ENCODE measurements at places on chromosomes 12 and 14. TPM values are rescaled to one million over a fixed set of nuclear protein-coding genes. Genes with fewer than 3 reads are reported as not detected.

GRCh38 chr14:25017562-25017961, 32.4 kb downstream of the STXBP6 start:
- DNase-seq, result no peak

GRCh38 chr12:89162589-89163261, 189.6 kb downstream of the DUSP6 start:
- no peak for DNase-seq

Gene TEX22
- total RNA-seq, result 7.5 TPM

GRCh38 chr12:43015090-43015737, 425.7 kb upstream of the PRICKLE1 start:
- DNase-seq, result no peak

DNA sequence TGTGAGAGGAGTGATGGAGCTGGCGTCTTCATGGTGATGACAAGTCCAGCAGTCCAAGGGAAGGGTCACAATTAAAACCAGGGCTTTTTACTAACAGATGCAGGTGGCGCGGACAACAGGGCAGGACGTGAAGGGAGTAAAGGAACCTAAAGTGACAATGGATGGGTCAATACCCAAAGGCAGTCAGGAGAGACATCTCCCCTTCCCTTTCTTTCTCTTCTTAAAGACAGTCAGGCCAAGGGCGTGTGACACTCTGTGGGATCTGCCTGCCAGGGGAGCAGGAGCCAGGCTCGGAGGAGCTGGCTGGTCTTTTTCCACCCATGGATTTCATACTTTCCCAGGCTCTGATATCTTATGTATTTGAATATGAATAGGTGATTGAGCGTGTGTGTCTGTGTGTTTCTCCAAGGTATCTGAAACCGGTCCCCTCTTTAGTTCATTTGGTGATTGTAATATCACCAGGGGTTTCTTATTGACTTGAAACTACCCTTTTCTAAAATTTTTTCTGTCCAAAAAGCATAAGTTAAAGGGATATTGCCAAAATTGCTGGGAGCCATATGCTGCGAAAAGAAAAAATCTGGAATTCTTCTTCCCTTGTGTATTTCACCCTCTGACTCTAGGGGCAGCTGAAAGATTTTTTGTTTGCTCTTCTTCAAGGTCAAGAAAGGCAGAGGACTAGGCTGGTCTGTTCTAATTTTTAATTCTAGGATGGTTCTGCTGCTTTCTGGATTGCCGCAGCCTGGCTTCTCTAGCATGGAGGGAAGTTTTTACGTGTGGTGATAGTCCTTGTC, 61.8 kb downstream of the FBXL14 start:
- no peak for DNase-seq

GRCh38 chr14:23492618-23493272, 23.2 kb downstream of the NGDN start:
- no peak for DNase-seq

GRCh38 chr12:128859311-128859710, 6.0 kb downstream of the GLT1D1 start:
- no peak for DNase-seq

GRCh38 chr12:113845900-113846674, 120.0 kb downstream of the RBM19 start:
- DNase-seq, result no peak

DNA sequence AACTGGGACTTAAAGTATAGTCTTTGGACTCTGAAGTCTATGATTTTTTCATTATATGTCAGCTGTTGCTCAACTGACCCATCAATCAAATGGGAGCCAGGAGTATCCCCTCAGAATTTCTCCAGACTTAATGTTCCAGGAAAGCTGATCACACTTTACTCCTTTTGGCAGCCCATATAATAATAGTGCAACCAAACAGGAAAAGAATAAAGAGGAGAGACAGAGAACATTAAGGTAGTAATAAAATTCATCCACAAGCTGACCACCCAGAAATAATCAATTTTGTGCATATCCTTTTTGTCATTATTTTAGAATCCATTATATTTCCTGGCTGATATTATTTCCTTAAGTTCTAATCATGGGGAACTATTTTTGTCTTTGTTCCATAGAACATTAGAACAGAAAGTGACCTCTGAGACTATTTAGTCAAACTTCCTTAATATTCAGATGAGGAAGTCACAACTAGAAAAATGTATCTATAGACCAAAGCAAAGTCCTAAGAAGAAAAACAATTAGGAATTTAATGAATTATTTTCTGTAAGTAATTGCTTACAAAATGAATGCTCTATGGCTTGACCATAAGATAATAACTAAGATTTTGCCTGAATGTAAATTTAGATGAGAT, 238.1 kb upstream of the SEL1L start:
- DNase-seq, result no peak

- peak; percentile 70 for DNase-seq
Measured at GRCh38 chr12:32025906-32026305, 66.7 kb downstream of the RESF1 start.

DNA sequence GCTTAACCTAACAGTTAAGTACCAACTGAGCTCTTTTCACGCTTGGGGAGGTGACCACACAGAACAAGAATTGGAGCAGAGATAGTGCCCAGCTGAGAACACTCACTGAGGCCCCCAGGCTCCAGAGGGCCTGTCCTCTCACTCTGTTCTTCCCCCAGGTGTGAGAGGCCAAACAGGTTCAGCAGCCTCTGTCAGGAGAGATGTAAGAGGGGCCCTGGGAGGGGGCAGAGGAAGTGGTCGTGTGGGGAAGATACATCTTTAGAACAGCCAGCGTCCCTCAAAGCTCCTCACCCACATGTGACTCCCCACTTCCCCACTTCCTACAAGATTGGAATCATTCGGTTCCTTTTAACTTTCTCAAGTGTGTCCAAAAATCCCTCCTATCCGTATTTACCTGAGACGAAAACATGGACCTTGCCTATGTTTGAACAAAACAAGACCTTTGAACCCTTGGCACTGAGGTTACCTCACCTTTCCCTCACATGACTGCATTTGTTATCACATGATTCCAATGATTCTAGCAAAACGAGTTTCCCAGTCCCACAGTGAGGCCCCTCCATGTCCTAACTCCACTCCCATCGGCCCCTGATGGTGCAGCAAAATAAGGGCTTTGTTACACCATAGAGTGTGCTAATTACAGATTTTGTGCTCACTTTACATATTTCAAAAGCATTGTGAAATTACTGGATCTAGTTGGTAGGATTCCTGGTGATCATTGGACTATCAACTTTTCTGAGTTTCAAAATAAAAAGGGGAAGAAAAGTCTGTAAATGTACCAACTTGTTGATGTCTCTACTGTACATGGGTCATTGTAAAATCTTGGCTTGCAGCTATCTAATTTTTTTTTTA, 40.0 kb upstream of the PAPOLA start:
- DNase-seq, result no peak

GRCh38 chr12:70031046-70031445, 206.0 kb downstream of the MYRFL start:
- DNase-seq, result no peak

Gene WDR89
- 36.3 TPM for total RNA-seq

- no peak for DNase-seq
Measured at GRCh38 chr14:69170839-69171238, 17.9 kb upstream of the DCAF5 start.

DNA sequence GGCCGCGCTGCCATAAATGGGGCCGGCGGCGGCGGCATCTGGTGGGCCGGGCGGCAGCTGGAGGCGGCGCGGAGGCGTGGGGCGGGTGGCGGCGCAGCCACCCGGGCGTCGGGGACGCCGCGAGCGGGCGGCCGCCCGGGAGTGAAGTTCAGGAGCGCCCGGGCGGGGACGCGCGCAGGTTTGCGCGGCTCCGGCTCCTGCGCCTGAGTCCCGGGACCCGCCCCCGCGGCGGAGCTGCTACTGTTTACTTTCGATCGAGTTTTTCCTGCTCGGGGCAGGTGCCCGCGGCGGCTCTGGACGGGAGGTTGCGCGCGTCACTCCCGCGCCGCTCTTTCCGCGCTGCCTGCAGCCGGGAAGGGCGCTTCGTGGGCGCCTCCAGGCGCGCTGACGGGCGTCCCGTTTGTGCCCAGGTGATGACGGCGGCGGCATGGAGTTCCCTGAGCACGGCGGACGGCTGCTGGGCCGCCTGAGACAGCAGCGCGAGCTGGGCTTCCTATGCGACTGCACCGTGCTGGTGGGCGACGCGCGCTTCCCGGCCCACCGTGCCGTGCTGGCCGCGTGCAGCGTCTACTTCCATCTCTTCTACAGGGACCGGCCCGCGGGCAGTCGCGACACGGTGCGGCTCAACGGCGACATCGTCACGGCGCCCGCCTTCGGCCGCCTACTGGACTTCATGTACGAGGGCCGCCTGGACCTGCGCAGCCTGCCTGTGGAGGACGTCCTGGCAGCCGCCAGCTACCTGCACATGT, at the start of gene ZBTB42:
Gene ZBTB42, plus strand, starts transcription at position 331 of the 749 bp plus-strand sequence. Its CDS starts 97 bp downstream, at position 428.
- DNase-seq, result peak; percentile 79

- DNase-seq, result no peak
Measured at GRCh38 chr12:111846016-111846415, 4.0 kb downstream of the MAPKAPK5 start.

Gene CEP170B
- total RNA-seq, result 3.8 TPM

- DNase-seq, result no peak
Measured at GRCh38 chr14:91358654-91359220, 58.9 kb downstream of the CCDC88C start.

DNA sequence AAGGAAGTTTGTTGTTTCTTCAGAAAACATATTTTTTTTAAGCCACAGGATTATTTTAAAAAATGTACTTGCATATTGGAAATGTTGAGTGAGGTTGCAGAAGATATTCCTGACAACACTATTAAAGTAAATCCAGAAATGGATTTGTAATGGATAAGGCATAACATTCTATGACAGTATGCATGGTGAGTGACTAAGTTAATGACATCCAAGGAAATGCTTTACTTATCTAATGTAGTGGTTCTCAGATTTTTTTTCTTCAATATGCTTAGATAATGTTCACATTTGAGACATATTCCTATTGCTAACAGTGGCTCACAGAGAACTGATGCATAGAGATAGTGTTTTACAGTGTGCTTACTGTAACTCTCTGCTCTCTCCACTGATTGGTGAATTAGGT, 49.4 kb downstream of the ZDHHC17 start:
- no peak for DNase-seq

DNA sequence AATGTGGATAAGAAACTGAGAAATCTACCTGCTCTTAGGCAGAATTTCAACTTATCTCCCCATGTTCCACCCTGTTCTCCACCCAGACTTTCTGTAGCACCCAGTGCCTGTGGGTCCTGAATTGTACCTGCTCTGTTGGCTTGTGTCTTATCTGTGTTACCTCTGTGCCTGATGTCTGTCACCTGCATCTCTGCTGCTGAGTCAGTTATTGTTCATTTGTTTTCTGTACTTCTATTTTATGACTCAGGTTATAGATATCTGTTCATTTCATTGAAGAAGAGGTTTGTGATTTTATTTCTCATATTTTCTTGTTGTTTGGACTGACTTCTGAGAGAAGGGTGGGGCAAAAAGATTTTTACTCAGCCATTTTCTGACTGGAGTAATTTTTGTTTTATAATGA, 11.7 kb downstream of the SOCS4 start:
- no peak for DNase-seq

DNA sequence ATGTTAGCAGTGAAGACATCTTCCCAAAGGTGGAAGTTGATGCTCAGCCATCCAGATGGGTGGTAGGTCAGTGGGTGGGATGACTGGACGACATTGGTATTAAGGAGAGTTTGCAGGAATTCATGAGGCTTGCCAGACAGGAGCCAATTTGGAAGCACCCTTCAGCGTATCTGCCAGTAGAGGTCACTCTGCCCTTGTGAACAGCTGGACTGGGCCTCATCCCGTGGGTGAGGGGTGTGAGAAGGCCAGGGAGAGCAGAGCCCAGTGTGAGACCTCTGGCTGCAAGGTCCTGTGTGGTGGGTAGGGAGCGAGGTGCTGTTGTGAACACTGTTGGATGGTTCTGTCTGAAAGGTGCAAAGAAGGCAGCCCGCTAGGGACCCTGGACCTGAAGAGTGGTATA, 37.7 kb downstream of the SLC5A8 start:
- DNase-seq, result no peak

- no peak for DNase-seq
Measured at GRCh38 chr14:65002586-65003210, 16.0 kb downstream of the FNTB start.

Gene GPR84
- not detected for total RNA-seq

Gene AKAP5
- 0.14 TPM for total RNA-seq

Gene AICDA
- total RNA-seq, result not detected

DNA sequence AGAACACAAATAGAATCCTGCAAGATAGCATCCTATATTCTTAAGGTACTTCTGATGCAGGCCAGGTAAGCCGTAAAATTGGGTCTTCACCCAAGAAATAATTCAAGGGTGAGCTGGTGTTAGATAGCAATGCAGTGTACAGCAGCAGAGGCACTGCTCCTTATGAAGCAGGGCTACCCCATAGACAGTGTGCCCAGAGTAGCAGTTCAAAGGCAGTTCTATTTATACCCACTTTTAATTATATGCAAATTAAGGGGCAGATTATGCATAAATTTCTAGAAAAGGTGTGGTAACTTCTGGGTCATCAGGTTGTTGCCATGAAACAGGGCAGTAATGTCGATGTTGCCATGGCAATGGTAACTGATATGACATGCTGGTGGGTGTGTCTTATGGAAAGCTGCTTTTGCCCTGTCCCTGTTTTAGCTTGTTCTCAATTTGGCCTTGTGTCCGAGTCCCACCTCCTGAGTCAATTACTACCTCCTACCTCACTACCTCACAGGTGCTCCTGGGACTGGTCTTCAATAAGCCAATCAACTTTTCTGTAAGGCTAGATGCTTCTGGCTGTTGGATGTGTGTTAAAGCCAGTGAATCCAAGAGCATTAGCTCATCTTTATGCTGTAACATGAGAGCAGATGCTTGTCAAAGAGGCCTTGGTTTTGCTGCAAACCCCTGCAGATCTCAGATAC, 61.0 kb downstream of the PPM1A start:
- no peak for DNase-seq

DNA sequence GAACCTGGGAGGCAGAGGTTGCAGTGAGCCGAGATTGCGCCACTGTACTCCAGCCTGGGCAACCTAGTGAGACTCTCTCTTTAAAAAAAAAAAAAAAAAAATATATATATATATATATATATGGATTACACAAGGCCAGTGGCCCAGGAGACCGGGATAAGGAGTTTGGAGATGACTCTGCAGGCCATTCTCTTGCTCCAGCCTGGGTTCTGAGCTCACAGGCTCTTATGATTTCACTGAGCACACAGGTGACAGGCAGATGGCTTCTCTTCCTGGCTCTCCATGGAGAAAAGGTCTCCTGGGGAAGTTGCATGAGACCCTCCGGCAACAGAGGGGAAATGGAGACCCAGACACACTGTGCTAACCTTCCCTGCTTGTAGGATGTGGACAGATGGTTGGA, 98.7 kb upstream of the VASH1 start:
- no peak for DNase-seq

Gene CCDC197
- total RNA-seq, result not detected

GRCh38 chr12:128811806-128812205, 12.0 kb downstream of the SLC15A4 start:
- DNase-seq, result no peak

All from CD4-positive, alpha-beta memory T cell (primary cell).